ENCODE measurements at places on chromosomes 16 and 17.
A peak's percentile ranks its signal among the peaks of the same experiment; 100 is the strongest.

- DNase-seq, result no peak
Measured at GRCh38 chr16:85730186-85730465, 20.8 kb downstream of the C16orf74 start.

DNA sequence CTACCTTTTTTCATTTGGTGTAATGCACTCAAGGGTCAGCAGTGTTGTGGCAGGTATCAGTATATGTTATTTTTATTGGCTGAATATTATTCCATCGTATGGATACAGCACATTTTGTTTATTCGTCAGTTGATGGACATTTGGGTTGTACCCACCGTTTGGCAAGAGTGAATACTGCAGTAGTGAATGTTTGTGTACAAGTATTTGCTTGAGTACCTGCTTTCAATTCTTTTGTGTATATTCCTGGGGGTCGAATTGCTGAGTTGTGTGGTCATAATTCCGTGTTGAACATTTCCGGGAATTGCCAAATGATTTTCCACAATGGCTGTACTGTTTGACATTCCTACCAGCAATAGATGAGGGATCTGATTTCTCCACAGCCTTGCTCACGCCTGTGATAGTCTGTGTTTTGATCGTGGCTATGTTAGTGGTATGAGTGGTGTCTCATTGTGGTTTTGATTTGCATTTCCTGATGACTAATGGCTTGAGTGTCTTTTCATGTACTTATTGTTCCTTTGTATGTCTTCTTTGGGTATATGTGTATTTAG, 108.4 kb downstream of the OR1D5 start:
- peak; percentile 88 for DNase-seq

DNA sequence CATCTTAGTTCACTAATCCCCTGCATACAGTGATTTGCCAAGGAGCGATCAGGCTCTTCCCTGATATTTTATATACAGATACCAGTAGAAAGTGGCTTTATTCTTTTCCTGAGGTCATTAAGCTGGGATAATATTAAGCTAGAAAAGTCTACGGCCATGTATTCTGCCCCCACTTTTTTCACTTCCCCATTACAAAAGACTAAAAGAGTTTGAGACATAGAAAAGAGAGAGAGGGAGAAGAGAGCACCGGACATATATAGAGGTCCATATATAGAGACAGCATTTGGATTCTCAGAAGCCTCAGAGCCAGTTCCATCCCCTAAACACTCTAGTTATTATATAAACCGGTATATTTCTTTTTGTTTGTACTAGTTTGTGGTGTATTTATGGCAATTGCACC, 166.5 kb upstream of the ANKFN1 start:
- DNase-seq, result no peak

- DNase-seq, result no peak
Measured at GRCh38 chr16:12796498-12796897, 7.2 kb downstream of the CPPED1 start.

DNA sequence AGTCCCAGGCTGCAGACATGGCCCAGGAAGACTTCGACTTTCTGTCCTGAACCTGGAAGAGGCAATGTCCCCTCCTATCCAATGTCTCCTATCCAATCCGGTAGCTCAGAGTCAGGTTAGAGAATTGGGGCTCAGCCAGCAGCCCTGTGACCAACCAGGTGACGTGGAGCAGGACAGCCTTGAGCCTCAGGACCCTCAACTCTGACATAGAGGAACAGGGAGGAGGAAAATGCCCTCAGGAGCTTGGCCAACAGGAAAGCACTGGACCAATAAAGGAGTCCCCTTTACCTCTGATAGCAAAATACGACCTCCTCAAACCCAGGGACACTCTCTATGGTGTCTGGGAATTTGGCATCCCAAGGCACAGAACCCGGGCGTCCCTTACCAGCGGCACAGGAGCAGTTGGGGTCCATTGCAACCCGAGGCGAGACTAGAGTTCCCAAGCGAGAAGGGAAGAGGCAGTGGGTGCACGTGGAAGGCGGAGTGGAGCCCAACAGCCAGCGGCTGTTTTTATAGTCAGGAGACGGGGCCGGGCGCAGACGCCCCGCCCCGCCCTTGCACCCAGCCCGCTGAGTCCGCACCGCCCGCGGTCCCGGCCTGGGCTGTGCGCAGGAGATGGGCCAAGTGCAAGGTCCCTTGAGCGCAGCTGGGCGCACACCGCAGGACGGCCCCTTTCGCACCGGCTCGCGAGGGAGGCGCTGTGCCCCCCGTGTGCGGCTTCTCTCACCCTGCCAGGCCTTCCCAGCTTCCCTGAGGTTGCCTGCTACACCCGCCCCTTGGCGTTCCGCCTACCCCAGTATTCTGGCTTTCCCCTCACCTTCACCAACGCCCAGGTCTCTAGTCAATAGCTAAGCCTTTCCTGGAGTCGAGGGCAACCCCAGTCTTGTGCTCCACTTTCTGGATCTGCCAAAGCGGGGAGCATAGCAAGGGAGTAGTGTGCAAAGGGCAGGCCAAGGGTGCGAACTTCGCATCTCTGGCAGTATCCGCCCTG, at the start of gene MT1G:
Gene MT1G (minus strand): TSS at position 485 of the 991 bp plus-strand sequence. CDS start 72 bp downstream, at position 413.
- DNase-seq, result no peak

DNA sequence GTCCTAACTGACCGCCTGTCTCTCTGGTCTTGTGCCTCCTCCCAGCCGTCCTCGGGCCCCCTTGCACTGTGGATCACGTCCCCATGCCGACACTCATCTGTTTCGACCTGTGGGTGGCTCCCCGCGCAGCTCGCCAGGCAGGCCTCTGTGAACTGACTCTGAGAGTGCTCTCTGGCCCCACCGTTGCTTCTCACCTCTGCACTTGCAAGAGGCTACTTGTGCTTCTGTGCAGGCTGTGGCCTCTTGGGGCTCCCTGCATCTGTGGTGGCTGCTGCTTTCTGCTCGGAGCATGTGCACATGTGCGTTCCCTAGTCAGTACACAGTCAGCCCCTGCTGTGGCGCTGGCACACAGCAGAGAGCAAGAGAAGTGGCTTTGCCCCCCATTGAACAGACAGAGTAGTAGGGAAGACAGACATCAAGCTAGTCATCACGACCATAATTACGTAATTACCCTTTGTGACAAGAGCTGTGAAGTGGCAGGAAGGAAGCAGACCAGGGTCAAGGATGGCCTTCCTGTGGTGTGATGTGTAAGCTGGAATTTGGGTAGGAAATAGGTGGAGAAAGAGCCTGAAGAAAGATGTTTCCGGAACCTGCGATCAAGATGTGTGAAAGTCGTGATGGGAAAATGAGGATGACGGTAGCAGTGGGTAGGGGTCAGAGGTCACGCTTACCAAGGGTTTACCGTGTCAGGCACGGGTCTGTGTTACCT, 256.0 kb upstream of the CACNG5 start:
- no peak for DNase-seq

Data from AG10803 (cell line).